IPS DF 19.7 (cell line): ENCODE measurements at places on chromosomes 4 and X.

GRCh38 chr4:174582463-174582862 is 60.2 kb upstream of the HPGD start:
- no peak for DNase-seq

- no peak for DNase-seq
These were observed 52.5 kb upstream of the ANTXR2 start for GRCh38 chr4:80125252-80126177.

- DNase-seq = no peak
These were observed 1.6 kb downstream of the ZAR1 start for GRCh38 chr4:48491514-48492176.

GRCh38 chrX:94914235-94914634 is 1240.2 kb downstream of the FAM133A start:
- no peak for DNase-seq

GRCh38 chr4:123116412-123116811 is 194.0 kb upstream of the NUDT6 start:
- DNase-seq = no peak
